Hematopoietic multipotent progenitor cell treated with erythropoietin and hydrocortisone succinate and interleukin-3 and kit ligand, for 6 days (in vitro differentiated cells): ENCODE measurements at places on chromosomes 11 and 22.

- DNase-seq = no peak
These were observed 1.5 kb downstream of the PDE2A start for GRCh38 chr11:72672597-72673238.

DNA sequence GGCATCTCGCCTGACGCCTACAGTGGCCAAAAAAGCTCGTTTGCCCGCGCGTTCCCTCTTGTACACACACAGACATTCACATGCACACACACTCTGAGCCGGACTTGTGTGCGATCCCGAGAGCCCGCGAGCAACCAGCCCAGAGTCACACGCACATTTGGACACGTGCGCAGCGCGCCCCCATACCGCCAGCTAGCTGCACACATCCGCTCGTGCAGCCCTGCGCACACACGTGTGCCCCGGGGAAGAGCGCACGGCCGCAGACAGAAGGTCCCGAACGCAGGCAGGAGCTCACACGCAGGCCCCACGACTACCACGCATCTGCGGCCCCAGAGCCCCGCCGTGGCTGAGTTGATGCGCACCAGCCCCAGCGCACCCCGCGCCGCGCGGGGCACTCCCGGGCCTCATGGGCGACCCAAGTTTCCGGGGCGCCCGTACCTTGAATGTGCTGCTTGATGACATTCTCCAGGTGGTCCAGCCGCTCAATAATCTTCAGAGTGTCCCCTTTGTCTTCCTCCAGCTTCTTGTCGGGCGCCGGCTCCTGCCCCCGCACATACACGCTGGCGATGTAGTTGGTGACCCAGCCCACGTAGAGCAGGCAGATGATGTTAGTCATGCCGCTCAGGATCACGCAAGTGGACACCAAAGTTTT lies 758 bp downstream of the GALNT18 start:
- peak; percentile 27 for DNase-seq

GRCh38 chr11:121536126-121536525 lies 83.4 kb upstream of the SORL1-AS1 start:
- no peak for DNase-seq

GRCh38 chr11:69238573-69239351 lies 55.2 kb upstream of the MYEOV start:
- DNase-seq = no peak

- DNase-seq = peak; percentile 88
These were observed 4.2 kb downstream of the SPI1 start for GRCh38 chr11:47373876-47374719.

DNA sequence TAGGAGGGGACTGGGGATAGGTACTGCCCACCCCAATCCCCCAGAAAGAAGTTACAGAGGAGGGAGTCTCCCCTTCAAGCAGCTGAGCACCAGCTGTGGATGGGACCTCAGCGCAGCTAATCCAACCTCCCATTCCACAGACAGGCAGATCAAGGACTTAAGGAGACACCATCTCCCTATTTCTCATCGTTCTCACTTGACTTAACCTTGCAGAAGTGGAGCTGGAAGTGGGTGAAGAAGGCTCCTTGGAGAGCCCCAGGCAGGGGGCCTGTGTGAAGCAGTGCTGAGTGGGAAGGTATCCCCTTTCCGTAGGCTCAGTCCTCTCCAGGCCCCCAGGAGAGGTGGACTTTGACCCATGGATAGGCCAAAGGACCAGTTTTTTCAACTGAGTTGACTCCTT lies 27.3 kb downstream of the USP35 start:
- DNase-seq = no peak

- peak; percentile 63 for DNase-seq
These were observed 11.9 kb downstream of the CHRM1 start for GRCh38 chr11:62909107-62909894.

GRCh38 chr22:45580726-45581381 lies 78.2 kb downstream of the FBLN1 start:
- peak; percentile 13 for DNase-seq

GRCh38 chr11:118147502-118147901 lies 5.1 kb downstream of the SCN4B start:
- no peak for DNase-seq

- no peak for DNase-seq
These were observed 16.0 kb upstream of the B4GALNT4 start for GRCh38 chr11:353179-353873.
